GF-D8 (cell line): ENCODE measurements at places on chromosomes 5 and 9.

DNA sequence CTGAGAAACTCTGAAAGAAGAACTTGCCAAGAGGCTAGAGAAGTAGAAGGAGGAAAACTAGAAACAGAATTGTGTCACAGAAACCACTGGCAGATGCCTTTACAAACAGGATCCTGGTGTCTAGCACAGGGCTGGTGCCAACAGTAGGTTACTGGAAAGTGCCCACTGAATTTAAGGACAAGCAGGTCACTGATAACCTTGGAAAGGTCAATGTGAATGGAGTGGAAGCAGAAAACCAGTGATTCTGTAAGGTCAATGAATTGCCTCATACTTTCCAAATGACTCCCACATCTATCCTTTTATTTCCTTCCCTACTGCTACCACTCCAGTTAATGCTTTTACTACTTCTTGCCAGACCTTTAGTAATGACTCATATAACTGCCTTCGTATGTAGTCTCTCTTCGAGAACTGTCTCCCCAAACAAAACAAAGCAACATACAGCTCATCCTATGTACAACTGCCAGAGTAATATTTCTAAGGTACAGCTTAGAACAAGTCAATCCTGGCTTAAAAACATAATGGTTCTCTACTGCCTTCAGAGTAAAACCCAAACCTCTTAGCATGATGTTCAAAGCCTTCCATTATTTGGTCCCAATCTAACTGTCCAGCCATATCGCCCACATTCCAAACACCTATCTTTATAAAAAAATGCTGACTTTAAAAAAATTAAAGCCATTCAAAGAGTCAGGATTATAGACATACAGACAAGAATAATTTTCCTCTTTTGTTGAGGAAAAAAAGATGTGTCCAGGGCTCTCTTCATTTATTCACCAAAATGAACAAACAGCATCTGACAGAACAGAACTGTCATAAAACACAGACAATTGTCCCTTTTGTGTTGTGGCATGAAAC, 52.5 kb downstream of the NR3C1 start:
- DNase-seq: peak; percentile 41

DNA sequence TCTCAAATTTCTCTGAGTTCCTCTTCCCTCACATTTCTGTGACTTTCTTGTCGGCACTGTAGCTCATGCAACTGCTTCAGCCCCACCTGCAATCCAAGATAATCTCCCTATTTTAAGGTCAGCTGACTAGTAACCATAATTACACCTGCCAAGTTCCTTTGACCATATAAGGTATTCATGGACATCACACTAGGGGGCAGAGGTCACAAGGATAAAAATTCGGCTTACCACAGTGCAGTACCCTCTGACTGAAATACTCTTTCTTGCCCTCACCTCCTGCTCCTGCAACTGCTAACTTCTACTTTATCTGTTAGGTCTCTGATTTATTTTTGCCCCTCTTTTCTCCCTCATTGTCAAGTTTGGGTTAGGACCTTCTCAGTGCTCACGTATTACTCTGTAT, 144.2 kb downstream of the GDNF start:
- DNase-seq: no peak

GRCh38 chr9:34513567-34514214, 9.1 kb downstream of the ENHO start:
- DNase-seq: no peak

GRCh38 chr5:153598099-153598498, 107.6 kb downstream of the GRIA1 start:
- DNase-seq: no peak

DNA sequence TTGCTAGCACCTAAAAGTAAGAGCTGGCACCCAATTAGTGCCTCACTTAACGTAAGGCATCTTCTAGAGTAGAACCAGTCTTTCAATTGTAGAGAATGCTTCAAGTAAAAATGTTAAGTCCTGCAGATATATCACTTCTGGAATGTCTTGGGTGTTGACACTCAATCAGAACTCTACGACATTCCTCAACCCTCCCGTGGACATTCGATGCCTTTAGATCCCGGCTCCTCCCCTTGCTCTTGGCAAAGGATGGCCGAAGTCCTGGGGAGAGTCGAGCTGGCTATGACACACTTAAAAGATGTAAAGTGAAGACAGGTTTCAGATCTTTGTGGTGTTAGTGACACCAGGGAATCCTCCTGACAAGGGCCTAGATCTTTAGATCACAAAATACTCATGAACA, 87.5 kb upstream of the ERCC6L2 start:
- DNase-seq: no peak

GRCh38 chr5:137372773-137373160, 126.4 kb downstream of the SPOCK1 start:
- no peak for DNase-seq

DNA sequence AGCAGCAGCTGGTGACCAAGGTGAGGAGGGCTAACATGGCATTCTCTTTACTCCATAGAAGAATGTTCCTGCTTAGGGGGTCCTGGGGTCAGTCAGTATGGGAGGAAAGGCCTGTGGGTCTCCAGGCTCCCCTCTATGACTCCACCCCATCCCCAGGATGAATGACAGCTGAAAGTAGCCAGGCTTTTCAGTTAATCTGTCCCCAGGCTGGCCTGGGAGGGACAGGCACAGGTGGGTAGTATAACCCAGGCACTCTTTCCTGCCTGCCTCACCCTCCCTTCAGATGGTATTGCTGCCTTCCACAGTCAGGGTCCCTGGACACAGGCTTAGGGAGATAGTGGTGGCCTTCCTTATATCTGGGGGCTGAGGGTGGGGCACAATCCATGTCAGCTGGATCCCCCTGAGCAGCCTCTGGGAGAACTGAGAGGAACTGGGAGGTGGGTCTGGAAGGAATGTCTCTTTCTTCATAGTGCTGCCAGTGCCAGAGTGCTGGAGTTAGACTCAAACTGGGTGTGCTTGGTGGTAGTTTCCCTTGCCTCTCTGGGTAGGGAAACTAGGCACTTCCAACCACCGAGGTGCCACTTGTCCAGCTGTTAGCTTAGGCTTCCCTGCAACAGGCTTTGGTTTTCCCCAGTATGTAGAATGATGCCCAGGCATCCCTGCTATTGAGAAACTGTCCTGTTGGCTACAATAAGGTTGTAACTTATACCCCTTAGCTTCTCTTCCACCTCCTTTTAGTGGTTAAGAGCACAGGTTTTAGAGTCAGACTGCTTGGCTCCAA, 27.8 kb downstream of the LARP1 start:
- DNase-seq: no peak

DNA sequence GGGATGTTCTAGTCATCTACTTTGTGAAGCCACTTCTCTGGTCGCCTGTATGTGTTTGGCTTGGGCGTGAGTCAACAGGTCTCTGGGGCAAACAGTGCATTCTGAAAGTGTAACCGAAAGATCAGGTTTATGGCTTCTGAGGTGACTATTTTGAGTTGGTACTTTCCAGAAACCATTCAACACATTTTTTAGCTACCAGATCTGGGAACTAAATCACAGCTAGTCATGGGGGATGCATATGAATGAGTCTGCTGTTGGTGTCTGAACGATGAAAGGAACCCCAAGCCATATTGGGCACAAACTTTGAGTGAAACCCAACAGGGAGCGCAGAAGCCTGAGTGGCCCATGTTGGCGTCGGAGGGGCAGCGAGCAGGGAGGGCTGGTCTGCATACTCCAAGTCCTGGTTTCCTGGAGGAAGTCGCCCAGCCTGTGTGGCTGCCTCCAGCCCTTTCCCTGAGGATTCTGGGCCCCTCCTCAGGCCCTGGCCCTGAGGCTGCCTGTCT, 35.3 kb downstream of the UBE2QL1 start:
- DNase-seq: no peak

DNA sequence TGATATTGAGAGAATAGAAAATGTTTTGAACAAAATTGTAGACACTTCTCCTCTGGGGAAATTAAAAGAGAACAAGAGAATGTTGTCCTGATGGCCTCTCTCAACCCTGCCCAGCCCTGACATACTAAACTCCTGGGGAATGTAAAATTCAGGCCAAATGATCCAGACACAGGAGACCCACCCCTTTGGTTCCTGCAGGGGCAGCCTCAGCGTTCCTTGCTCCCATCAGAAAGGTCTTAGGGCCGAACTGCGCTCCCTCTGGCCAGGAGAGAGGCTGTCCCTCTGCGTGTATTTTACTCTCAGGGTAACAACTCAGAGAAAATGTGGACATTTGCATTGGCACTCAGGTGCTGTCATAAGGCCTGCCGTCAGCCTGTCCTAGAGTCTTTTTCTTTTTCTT, 616.3 kb upstream of the KLF4 start:
- no peak for DNase-seq

- no peak for DNase-seq
Observed at GRCh38 chr9:14924230-14925219, 14.3 kb upstream of the FREM1 start.

- no peak for DNase-seq
Observed at GRCh38 chr9:71487061-71487460, 281.3 kb downstream of the CEMIP2 start.

GRCh38 chr5:173968154-173968797, 20.7 kb upstream of the C5orf47 start:
- no peak for DNase-seq

DNA sequence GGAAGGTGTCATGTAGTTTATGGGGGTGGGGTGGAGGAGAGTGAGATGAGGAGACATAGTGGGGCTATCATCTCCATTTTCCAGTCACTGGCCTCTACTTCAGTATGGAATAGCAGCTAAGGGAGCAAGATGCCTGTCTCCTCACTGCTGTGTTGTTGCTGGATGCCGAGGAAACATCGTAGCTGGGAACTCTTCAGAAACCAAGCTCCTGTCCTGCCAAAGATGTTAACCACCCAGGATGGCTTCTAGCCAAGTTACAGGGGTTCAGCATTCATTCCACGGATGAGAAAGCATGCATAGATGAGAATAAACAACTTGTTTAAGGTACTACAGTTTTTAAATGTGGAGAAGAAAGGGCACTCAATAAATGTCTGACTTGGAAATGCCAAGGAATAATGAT, 226.5 kb downstream of the ASTN2 start:
- DNase-seq: no peak

DNA sequence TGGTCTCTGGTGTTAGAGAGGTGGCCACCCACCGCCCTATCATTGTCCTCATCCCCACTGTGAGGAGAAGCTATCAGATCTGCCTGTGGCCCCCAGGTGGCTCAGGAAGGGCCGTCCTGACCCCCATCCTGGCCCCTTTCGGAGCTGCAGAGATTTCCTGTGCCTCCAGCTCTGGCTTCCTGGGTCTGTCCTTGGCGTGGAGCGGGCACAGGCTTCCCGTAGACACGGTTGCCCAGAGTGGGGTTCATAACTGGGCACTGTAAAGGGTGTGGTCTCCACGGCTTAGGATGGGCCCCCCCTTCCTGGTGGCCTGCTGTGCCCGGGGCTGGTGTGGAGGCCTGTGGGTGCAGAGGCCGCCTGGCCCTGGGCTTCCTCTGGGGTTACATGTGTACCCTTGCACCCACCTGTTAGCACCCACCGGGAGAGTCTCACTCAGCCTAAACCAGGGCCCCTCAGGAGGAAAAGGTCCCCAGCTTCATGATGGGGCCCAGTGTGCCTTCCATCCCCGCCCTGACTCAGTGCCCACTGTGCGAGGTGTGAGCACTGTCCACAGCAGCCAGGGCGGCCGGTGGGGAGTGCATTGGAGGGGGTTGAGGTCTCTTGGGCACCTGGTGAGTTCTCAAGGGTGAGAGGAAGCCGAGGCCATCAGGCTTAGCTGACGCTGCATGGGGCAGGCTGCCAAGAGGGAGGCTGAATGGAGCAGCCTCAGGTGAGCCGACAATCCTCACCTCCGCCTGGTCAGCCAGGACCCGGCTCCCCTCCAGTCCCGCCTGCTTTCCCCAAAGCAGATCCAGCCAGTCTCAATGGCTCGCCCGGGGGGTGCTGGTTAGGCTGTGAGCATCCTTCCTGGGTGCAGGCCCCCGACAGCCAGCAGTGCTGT, 15.3 kb upstream of the AJM1 start:
- no peak for DNase-seq

GRCh38 chr5:154701181-154701580, 54.0 kb upstream of the LARP1 start:
- no peak for DNase-seq

DNA sequence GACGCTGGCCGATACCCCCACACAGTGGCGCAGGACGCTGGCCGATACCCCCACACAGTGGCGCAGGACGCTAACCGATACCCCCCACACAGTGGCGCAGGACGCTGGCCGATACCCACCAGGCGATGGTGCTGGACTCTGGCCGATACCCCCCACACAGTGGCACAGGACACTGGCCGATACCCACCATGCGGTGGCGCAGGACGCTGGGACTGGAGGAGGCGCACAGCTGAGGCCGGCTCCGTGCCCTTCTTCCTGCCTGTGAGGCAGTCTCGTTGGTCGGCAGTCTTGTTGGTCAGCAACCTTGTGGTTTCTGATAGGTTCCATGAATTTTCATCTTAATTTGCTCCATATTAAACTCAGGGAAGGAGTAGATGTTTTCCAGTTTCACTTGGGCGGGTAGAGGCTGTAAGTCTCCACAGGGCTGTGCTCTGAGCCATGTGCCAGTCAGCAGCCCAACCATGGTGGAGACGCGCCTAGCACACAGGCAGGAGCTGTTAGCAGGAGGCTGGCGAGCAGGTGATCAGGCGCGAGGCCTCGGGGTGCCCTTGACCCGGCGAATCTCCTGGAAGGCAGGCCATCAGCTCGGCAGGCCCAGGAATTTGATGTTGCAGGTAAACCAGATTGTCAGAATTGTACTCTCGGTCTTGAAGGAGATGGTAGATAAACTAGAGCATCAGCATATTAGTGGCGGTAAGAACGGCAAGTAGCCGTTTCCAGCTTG, 75.6 kb downstream of the EHMT1 start:
- no peak for DNase-seq

GRCh38 chr5:149391524-149391923, 12.4 kb upstream of the IL17B start:
- DNase-seq: no peak

DNA sequence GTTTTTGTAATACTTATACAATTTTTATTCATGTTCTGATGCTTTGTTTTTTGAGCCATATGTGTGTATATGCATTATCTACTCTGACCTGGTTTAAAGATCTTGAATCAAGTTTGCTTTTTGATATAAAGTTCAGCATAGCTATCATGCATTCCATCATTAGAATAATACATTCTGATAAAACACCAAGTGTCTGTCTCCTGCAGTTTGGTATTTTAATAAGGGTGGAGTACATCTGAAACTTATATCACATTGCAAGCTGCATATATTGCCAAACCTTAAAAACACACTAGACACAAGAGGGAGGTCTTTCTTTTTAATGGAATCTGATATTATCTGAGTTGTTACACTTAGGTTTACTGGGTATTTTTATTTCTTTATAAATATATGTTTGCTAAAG, 102.8 kb upstream of the ADAMTSL1 start:
- no peak for DNase-seq

GRCh38 chr5:133116601-133117000, 64.8 kb downstream of the HSPA4 start:
- DNase-seq: no peak
